CD4-positive, alpha-beta T cell treated with Interleukin-6 for 4 hours (primary cell): ENCODE measurements at places on chromosomes 12 and 14.

- DNase-seq = peak; percentile 18
Measured at GRCh38 chr14:65879248-65880009, 466.9 kb downstream of the FUT8 start.

DNA sequence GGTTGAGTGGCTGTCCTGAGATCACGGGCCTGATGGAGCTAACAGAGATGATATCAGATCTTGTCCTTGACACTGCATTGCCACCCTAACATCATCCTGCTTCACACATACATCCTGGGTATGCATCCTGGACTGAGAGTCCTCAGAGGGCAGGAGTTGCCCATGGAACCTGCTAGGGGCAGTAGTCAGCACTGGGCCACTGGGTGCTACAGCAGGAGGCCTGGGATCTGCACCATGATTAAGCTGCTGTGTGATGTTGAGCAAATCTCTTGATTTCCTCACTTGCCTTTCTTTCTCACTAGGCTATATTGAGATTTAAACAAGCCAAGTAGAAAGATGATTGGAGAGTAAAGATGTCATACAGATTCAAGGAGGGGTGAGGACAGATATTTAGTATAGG lies 22.1 kb upstream of the EIF4B start:
- no peak for DNase-seq

DNA sequence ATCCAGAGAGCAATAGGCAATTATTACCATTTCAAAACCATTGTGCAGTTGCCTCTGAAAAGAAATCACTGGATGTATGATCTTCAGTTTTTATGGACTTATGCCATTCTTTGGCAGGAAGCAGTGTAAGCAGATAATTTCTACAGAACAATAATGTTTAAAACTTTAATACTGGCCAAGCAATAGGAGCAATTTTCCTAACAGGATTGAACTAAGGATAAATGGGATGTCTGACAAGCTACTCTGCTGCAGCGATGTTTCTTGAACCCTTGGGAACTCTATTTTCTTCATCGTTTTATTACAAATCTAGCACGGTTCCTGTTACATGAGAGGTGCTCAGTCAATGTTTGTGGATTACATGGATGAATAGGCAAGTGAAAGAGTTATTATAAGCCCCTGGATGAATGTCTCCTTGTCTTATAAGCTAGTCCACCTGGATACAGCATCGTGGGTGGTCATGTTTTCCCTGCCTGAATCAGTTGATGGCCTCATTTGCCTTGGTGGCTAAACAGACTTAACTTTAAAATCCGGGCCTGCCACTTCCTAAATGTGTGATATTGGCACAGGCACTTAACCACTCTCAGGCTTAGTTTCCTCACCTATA lies 68.2 kb upstream of the MDM1 start:
- DNase-seq = no peak

GRCh38 chr12:116892349-116893140 lies 11.3 kb upstream of the HRK start:
- no peak for DNase-seq

DNA sequence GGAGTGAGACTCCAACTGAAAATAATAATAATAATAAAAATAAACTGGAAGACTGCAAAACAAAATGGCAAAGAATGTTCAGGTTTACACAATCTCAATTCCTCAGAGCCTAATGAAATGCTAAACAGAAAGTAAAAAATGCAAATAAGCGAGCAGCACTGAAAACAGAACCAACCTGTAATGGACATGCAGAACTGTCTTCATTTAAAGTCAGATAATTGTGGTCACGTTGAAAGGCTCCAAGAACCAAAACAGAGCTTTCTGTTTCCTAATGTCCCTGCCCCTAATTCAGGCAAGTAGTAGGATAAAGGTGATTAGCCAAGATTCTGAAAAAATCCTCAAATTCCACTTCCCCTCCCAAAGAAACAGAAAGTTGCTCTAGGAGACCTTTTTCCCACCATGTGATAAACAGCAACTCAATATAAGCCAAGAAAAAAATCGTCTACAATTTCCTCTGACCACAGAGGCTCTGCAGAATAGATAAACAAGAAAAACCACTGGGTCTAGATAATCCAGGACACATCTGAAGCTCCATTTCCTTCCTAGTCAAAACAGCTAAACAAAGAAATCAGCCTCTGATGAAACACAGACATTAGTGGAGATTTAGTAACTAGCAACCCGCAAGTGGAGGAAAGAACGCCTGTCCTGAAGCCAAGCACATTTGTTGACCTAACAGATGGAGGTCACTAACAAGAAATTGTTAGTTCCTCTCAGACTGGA lies 3.0 kb downstream of the MIS18BP1 start:
- DNase-seq = no peak

- DNase-seq = peak; percentile 50
Measured at GRCh38 chr12:64688219-64688618, 71.0 kb downstream of the GNS start.

GRCh38 chr12:127570793-127571360 lies 696.1 kb upstream of the TMEM132C start:
- DNase-seq = no peak

DNA sequence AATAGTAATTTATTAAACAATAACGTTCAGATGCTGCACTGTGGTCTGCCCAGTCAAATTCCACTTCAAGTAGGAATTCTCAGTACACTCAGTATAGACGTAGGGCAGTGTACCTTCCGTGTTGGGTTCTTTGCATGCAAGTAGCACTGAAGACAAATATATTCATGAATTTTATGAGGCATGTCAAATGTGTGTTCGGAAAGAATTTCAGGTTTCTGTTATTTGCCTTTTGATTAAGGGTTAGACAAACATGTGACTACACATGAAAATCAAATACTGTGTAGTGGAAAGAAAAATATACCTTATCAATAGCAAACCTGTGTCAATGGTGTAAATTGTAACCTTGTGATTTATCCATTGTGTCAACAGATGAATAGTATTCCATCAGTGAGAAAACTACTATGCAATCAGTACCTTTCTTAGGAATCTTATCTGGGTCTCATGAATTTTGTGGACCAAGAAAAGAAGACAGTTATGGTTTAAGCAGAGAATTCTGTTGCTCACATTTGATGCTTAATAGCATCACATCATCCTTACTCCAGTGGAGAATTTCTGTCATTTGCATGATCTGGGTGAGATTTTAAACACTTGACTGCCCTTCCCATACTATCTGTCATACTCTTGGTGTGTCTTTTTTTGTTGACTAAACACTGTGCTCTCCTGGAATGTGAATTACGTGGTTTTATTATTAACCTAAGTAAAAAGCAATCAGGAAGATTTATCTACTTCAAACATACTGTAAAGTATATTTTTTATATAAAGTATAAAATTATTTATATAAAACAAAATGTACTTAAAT lies 13.3 kb downstream of the TMEM260 start:
- no peak for DNase-seq

GRCh38 chr12:52494100-52494499 lies 1.0 kb upstream of the KRT6A start:
- no peak for DNase-seq
